ENCODE measurements at places on chromosomes 1 and 21. TPM values are rescaled to one million over a fixed set of nuclear protein-coding genes. Genes with fewer than 3 reads are reported as not detected.

The NKAIN1 gene
- total RNA-seq = not detected

The CGN gene
- 13.0 TPM for total RNA-seq

GRCh38 chr1:30743584-30744059, 14.0 kb downstream of the LAPTM5 start:
- no peak for DNase-seq

DNA sequence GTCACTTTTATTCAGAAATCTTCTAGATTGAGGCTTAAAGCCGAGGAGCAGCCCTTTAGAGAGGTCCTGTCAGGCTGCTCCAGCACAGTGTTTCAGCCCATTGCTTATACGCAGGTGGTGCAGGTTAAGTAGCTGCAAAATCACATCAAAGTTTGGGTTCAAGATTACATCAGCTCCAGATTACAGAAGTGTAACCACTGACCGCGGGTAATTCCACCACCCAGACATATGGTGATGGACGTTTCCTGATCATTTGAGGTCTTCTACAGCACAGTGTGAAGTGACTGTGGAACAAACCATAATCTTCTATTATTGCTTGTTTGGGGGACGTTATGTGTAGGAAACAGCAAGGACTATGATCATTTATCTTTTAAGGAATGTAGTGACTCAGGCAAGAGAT, 11.8 kb downstream of the C1orf115 start:
- no peak for DNase-seq

DNA sequence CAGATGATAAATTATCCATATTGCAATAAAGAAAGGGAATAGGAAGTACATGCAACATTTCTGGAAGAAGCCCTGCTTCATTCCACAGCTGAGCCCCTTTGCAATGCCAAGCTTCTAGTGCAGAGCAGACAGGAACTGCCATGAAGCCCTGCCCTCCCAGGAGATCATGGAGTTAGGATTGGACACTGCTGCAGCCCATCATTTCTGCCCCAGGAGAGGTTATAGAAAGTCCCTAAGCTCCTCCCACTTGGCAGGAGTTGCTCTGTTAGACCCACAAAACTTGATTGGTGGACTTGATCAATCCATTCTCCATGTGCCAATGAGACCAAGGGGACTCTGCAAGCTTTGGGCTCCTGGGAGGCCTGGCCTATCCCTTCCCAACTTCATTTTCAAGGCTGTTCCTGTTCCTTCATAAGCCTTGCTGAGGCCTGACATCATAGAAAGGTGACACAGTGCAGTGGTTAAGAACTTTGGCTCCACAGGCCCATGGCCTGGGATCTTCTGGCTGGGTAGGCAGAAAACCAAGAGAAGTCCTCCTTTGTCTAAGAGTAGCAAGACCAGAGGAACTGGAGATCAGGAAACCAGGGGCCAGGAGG, 1.3 kb upstream of the LAPTM5 start:
- DNase-seq = no peak

Data from vagina (tissue), 2 donors.